ENCODE measurements at places on chromosomes 3 and 15.

GRCh38 chr3:36124118-36124796, 256.0 kb upstream of the STAC start:
- no peak for DNase-seq

GRCh38 chr3:32082721-32083120, 23.7 kb upstream of the GPD1L start:
- no peak for DNase-seq

DNA sequence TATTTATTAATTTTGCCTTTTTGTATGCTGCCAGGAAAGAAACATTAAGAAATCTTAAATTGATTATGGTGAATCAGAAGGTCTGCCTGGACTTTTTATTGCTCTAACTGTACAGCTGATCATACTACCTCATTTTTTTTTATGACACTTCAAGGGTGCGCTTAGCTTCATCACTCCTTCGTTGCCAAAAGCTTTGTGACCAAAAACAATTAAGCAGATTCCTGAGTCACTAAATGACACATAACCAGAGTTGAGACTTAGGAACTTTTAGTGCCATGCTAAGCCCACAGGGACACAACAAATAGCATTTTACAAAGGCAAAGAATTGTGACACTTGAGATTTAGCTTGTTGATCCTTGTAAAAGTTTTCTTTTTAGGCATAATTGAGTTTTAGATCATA, 4.9 kb downstream of the ADIPOQ start:
- DNase-seq = no peak

DNA sequence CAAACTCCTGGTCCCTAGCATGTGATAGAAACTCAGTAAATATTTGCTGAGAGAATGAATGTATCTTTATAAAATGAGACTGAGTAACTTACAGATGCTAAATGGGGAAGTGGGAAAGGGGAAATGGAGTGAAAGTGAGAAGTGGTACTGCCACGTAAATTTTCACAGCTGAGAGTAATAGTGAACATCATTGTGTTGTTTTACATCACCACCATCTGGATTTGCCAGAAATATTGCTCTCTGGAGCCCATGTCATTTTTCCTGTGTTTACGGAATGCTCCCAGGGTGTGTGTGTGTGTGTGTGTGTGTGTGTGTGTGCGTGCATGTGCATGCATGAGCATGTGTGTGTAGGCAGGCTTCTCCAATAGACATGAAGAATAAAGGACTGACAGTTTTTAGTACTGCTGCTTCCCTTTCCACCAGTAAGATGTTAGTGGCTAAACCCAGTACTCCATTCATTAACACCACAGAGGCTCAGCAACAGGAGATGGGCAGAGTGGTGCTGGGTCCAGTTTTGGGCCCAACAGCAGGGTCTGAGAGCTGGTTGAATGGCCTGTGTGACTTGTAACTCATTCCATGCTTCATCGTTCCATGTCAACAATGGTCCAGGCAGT, 57.3 kb downstream of the DIPK2A start:
- DNase-seq = no peak

DNA sequence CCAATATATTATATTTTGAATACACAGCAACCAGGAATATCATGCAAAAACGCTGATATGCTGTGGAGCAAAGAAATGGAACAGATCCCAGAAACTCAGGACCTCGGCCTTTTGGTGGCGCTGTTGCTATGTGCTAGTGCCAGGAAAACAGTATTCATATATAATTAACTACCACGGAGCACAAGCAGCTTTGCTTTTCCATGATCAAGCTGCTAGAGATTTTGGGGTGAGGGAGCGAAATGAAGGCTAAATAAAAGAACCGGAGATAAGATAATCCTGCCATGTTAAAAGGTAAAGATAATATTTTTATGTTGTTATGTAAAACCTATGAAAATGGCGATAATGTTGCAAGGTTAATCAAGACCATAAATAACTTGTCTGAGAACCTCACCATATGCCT, 157.7 kb upstream of the FAM3D start:
- peak; percentile 6 for DNase-seq

DNA sequence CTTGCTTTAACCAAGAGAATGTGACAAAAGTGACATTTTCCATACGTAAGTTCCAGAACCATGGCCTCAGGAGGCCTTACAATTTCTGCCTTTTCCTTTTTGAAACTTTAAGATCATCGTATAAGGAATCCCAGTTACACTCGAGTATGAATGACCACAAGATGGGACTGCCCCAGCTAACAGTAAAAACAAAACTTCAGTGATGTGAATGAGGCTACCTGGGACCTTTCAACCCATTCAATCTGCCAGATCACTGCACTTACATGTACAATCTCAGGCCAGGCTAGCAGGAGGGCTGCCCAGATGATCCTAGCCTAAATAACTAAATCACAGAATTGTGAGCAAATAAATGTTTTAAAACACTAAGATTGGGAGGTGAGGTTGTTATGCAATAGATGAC, 328.8 kb downstream of the CNTN6 start:
- no peak for DNase-seq

DNA sequence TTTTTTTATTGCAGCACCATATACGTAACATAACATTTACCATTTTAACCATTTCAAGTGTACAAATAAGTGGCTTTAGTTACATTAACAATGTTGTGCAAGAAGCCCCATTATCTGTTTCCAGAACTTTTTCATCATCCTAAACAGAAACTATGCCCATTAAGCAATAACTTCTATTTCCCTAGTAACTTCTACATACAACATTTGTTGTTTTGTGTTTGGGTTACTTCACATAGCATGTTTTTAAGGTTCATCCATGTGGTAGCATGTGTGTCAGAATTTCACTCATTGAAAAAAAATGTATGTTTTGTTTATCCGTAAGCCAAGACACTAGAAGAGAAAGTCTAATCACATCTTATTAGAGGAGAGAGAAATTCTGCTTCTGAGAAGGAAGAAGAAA, 450.5 kb upstream of the PDZRN3 start:
- no peak for DNase-seq
